MCF 10A (cell line): ENCODE measurements at places on chromosomes 12 and 14. TPM values are rescaled to one million over a fixed set of nuclear protein-coding genes. Genes with fewer than 3 reads are reported as not detected.

ADAM21 gene
- 0.37 and 0.59 TPM in 2 replicates for total RNA-seq

ANKRD33 gene
- not detected in 2 replicates for total RNA-seq

CLEC7A gene
- total RNA-seq, result not detected in 2 replicates

OAS3 gene
- 5.7 and 6.5 TPM in 2 replicates for total RNA-seq

KRT77 gene
- total RNA-seq, result not detected in 2 replicates

KRT83 gene
- 12.2 and 14.5 TPM in 2 replicates for total RNA-seq
